ENCODE measurements at places on chromosomes 1 and 21.
A peak's percentile ranks its signal among the peaks of the same experiment; 100 is the strongest.

- DNase-seq: no peak
Observed at GRCh38 chr1:63807046-63807445, 33.2 kb downstream of the ROR1 start.

GRCh38 chr21:43317959-43318358, 109.0 kb downstream of the SIK1 start:
- no peak for DNase-seq

GRCh38 chr1:179437171-179437570, 71.4 kb downstream of the AXDND1 start:
- DNase-seq: no peak

GRCh38 chr1:58318157-58319005, 228.1 kb downstream of the OMA1 start:
- DNase-seq: no peak

- DNase-seq: no peak
Observed at GRCh38 chr21:43739621-43740435, 20.9 kb downstream of the PDXK start.

- no peak for DNase-seq
Observed at GRCh38 chr1:33119050-33119449, 38.1 kb downstream of the AZIN2 start.

DNA sequence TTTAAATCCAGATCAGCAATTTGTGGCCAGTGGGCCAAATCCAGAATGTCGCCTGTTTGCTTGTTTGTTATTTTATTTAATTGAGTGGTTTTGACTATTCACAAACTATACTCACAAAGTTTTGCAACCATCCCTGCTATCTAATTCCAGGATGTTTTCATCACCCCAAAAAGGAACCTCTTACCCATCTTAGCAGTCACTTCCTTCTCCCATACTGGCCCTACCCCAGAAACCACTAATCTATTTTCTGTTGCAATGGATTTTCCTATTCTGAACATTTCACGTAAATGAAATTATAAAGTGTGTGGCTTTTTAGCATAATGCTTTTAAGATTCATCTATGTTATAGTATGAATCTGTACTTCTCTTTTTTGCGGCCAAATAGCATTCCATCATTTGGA, 41.3 kb downstream of the WDTC1 start:
- no peak for DNase-seq

DNA sequence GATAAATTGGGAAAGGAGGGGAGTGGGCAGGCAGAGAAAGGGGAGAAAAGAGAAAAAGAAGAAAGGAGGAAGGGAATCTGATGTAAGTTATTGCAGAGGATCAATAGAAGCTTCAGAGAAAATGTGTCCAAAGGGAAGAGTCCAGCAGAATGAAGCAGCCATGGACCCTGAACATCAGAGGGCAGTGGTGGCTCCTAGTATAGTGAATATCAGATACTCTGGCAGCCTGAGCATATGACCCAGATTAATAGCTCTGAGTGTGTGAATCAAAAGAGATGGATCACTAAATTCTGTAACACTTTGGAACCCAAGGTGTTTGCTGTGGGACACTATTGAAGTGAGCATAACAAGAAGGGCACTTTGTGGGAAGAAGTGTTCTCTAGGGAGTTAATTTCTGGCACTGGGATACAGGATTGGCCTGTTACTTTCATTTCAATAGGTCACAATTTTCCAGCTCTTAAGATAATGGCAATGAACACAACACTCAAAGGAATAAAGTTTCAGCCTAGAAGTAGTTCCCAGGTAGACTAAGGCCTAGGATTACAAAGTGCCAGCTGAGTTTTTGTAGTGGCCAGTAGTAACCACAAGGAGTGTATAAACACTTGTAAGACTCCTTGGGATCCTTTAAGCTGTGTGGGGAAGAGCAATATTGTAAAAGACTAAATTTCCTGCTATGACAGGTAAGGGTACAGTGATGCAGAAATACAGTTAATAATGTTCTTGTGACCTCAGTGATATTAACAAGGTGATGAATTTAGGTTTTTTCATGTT, 164.5 kb upstream of the BEND5 start:
- no peak for DNase-seq

GRCh38 chr1:160224606-160225005, 19.4 kb downstream of the PEA15 start:
- DNase-seq: no peak

DNA sequence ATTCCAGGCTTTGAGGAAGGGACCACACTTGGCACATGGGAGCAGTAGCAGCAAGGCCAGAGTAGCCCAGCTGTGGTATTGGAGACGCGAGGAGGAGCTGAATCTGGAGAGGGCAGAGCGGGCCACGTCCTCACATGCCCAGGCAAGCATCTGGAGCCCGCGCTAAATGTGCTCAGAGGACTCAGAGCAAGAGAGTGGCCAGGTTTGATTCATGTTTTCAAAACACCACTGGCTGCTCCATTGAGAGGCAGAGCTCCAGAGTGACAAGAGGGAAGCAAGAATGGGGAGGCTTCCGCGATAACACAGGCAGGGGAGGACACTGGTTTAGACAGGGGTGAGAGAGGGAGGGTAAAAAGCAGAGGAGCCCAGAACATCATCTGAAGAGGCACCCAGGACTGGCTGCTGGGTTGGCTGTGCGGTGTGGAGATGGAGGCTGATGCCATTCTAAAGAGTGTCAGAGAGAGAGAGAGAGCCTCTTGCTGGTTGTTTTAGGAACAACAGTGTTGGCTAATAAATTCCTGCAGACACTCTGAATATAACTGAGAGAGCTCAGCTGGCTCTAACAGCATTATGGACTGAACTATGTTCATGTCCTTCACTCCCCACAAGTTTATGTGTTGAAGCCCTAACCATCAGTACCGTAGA, 32.3 kb downstream of the RCAN1 start:
- peak; percentile 41 for DNase-seq

- no peak for DNase-seq
Observed at GRCh38 chr1:88878731-88879130, 12.6 kb downstream of the GTF2B start.

GRCh38 chr1:4218619-4219018, 318.5 kb upstream of the C1orf174 start:
- DNase-seq: no peak

GRCh38 chr1:61753998-61754508, 11.8 kb downstream of the PATJ start:
- DNase-seq: no peak

- peak; percentile 28 for DNase-seq
Observed at GRCh38 chr1:35220976-35221375, 28.0 kb upstream of the SFPQ start.

DNA sequence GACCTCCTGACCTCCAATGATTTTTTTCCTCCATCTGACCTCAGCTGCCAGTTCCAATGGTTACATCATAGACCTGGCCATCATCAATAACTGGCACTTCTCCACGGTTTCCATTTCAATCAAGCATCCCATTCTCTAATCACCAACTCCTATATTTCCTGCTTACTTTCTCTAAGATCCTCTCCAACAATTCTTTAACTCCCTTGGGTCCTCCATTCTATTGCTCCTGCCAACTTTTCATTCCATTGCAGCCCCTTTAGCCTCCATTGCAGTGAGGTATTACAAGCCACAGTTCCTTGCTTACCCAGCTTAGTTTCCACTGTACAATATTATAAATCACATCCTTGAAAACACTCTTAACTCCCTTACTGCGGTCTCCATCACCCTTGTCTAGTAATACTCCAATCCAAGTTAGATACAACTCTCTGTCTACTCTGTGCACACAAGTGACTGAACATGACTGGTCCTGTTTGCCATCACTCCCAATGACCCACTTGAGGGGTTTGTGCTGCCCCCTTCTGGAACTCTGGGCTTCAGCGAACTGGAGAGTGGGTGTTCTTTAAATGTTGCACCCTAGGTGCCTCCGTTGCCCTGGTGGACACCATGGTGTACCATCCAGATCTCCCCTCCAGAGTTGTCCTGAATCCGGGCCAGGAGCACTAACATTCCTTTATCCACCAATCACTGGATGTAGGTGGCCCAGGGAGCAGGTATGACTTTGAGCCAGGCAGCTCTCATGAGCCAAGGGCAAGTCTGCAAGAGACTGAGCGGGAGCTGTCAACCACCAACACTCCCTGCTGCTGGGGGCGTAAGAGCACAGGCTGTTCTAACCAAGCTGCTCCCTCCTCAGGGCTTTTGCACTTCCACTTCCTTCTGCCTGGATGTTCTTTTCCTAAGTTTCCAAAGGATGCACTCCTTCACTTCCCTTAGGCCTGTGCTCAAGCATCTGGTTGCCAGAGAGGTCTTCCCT, 3.7 kb upstream of the FNDC7 start:
- no peak for DNase-seq

DNA sequence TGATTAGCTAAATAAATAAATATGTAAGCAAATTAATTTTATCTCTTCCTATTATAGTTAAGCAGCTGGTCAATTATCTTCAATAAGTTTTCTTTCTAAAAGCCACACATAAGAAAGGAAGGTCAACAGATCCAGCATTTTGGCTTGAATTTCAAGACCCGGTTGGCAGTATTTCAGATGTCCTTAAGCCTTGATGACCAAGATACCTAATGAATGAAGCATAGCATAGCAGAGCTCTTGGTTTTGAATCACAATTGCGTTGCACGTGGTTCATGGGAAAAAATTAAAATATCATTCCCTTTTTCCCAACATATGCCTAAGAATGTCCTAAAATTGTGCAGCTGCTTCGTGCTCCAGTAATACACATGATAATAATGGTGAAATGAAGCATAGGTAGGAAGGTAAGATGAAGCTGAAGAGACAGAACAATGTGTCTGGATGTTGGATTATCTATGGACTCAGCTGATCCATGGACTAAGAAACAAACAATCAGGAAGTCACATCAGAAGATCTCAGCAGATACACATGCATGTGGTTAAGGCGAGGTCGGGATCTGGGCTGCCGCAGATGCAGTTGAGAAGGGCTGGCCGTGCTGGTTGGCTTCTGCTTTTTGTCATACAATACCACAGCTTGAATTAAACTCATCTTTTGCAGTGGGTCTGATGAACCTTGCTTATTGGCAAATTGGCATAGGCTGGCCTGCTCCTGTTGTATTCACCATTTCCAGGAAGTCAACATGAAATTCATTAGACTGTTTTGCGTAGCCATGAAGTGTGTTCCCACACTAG, 284.9 kb upstream of the RUNX1 start:
- DNase-seq: no peak

- no peak for DNase-seq
Observed at GRCh38 chr1:68136187-68136586, 85.8 kb upstream of the DIRAS3 start.

DNA sequence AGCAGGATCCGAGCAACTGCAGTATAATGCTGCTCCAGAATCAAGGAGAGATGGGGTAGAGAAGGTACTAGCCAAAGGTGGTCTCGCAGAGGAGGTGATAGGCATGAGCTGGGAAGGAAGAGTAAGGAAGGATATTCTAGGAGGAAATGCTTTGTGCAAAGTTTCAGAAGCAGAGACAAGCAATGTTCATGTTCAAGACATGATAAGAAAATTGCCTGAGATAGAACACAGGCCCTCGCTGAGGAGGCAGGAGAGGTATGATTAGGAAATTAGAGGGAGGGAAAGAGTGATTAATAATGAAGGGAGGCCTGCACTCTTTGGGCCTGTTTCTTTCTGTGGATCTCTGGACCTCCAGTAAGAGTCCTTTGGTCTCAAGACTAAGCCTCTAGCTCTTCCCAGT, 12.9 kb upstream of the ETV3 start:
- no peak for DNase-seq

GRCh38 chr21:29295066-29295650, 3.6 kb upstream of the BACH1 start:
- no peak for DNase-seq

DNA sequence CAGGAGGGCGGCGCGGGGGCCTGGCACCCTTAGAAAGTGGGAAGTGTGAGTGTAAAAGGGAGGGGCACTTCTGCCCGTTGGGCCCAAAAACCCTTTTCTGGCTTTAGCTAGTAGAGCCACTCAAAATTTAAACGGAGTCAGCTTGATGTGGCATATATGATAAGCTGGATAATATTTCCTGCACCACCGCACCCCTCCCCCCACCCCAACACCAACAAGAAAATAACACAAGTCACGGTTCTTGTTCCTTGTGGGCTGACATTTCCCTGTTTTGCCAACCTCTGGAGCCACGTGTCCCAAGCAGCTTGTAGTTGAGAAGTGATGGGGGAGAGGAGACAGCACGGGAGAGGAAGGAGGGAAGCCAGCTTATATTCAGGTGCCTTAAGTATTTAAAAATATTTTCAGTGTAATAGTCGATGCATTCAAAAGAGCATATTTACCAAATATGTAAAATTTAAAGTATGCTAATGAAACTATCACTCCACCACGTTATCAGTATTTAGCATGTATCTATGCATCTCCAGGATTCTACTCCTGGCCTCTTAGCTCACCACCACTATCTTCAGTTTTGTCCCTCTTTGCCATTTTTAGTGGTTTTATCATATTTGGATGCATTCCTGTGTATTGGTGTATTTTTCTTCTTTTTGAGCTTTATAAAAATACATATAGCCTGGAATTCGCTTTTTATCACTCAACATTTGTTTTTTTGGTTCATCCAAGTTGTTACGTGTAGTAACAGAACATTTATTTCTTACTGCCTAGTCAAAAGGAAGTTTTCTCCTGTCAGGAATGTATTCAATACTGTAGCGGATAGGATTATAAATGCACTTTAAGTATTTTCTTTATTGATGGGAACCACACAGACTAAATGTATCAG, 773 bp upstream of the DDX59 start:
- DNase-seq: peak; percentile 17

GRCh38 chr1:199272139-199272544, 633.3 kb downstream of the PTPRC start:
- DNase-seq: peak; percentile 30

DNA sequence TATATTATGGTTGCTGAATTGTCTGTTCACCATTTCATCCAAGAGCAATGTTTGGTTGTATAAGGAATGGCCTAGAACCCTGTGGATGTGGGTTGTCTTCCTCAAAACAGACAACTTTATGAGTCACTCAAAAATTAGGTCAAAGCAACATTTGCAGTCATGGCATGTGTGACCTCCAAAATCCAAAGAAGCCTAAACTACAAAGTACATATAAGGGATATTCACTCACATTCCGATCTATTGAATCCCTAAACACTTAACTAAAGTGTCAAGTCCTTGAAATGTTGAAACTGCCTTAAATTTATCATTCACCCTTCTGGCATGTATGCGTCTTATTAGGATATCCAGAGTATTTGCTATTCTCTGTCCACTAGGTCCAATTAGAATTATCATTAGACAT, 491.5 kb downstream of the NUF2 start:
- no peak for DNase-seq

Data from HT-29 (cell line).